ENCODE measurements at places on chromosomes 3 and 15.

DNA sequence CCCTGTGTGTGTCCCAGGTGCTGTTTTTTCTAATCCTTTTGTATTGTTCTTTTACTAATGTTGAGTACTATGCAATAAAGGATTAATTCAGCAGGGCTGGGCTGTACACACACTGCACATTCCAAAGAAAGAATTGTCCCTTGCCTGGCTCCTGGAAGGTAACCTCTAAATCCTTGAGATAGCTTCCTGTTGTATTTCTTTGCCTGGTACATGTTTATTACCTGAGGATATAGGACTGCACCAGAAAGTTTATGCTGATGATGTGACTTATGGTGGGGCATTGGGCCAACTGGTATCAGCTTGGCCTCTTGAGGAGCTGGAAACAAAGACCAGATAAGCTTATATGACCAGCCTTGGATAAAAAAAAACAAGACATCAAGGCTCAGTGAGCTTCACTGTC is 26.6 kb upstream of the FAN1 start:
- DNase-seq: no peak

DNA sequence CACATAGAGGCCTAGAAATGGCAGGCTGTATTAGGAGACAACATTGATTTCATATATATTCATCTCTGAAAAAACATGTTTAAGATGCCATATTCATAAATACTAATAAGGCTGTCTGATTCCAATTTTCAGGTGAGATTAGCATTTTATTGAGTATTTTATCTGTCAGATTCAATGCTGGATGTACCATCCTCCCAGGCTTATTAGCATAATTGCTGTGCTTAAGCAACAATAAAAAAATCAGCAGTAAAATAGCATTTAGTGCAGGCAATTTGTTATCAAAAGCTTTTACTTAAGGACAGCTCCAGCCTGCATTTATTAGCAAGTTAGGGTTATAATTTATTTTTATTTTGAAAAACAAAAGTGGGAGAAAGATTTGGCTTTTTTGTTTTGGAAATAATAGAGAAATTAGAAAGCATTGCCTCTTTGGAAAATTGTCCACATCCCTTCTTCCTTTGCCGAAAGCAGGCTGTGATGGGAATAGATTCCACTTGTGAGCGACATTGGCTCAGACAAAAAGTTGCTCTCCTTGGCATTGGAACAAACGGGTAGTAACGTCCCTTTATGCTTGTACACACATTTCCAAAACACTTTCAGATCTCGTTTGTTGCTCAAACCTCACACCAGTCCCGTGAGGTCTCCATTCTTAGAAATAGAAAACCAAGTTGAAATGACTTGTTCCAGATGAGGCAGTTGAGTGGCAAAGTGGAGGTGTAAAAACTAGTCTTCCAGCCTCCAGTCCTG is 134.0 kb downstream of the LPP start:
- DNase-seq: no peak

- no peak for DNase-seq
These were observed 3.1 kb downstream of the CHRNB4 start for GRCh38 chr15:78637776-78638435.

DNA sequence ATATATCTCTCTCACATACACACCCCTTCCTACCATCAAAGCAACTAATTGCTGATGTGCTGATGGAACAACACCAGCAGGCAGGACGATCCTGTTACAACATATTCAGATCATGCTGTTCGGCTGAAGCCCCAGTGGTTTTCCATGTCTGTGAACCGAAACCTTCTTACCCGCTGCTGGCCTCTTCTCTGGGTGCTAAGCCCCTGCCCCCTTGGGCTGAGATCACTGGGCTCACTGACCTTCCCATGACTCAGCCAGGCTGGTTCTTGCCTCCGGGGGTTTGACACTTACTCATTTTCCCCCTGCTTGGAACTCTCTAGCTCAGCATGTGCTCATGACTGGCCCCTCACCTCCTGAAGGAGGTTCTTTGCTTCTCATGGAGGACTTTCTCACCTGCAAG is 122.0 kb upstream of the RGMA start:
- no peak for DNase-seq

- DNase-seq: no peak
These were observed 132.2 kb upstream of the TBC1D5 start for GRCh38 chr3:17874636-17875035.
